Natural killer cell treated with Interleukin-12 subunit alpha and Interleukin-12 subunit beta and Interleukin-15 and Interleukin-18, amount 100 ng/mL, for 72 hours (primary cell): ENCODE measurements at places on chromosomes 5 and 9. TPM values are rescaled to one million over a fixed set of nuclear protein-coding genes. Genes with fewer than 3 reads are reported as not detected.

ANXA2R gene
- total RNA-seq, result 4.8 TPM

POLK gene
- total RNA-seq, result 32.3 TPM

NRARP gene
- 0.88 TPM for total RNA-seq

CATSPER3 gene
- total RNA-seq, result not detected

ROR2 gene
- total RNA-seq, result not detected

PLAC8L1 gene
- total RNA-seq, result not detected

BTNL3 gene
- not detected for total RNA-seq

RFESD gene
- total RNA-seq, result 5.5 TPM

CER1 gene
- not detected for total RNA-seq
